Stimulated activated CD4-positive, alpha-beta T cell treated with anti-CD3 and anti-CD28 coated beads, Interleukin-12 subunit alpha, Interleukin-12 subunit beta, amount 100 ng/mL, for 48 hours (primary cell): ENCODE measurements at places on chromosomes 4 and X.

DNA sequence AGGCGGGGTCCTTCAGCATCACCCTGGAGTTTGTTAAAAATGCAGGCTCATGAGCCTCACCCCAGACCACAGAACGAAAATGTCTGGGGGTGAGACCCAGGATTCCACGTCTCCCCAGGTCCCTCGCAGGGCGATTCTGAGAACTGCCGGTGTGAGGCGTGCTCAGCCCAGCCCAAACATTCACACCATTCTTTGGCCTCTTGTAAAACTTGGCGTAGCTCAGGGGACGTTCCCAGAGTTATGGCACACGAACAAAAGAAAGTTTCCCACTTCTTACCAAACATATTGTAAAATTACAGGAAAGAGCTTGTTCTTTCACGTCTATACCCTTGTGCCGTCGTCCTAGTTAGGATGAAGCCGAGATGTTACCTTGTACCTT is 12.9 kb downstream of the CD99 start:
- DNase-seq: no peak

GRCh38 chrX:1591863-1592469 is 562 bp downstream of the AKAP17A start:
- DNase-seq: no peak

- no peak for DNase-seq
Measured at GRCh38 chr4:151182455-151182996, 83.1 kb downstream of the RPS3A start.

GRCh38 chr4:108140328-108140727 is 28.4 kb downstream of the LEF1 start:
- DNase-seq: no peak

DNA sequence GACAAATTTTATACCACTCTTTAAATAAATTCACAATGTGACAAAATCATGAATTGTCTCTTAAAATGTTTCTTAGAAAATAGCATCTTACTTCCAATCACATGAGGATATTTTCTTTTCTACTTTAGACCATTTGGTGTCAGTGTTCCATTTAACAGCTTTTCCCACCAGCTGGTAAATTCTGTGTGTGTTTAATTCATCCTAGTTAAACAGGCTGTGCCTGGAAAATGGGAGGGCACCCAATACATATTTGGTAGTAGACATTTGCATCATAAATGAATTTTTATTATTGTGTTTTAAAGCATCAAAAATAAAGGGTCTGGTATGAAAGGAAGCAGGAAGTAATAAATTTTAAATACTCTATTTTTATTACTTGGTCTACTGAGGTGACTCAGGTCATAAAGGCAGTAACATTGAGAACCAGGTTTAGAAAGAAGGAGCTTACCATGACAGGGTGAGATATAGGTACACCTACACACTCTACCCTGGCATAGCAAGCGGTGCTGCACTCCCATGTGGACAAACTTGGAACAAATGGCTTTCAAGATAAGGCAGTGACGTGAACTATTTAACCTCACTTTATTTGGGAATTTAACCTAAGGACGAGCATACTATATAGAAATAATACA is 344.5 kb downstream of the BMPR1B start:
- DNase-seq: no peak

- no peak for DNase-seq
Measured at GRCh38 chr4:1783970-1784369, 9.1 kb upstream of the FGFR3 start.

DNA sequence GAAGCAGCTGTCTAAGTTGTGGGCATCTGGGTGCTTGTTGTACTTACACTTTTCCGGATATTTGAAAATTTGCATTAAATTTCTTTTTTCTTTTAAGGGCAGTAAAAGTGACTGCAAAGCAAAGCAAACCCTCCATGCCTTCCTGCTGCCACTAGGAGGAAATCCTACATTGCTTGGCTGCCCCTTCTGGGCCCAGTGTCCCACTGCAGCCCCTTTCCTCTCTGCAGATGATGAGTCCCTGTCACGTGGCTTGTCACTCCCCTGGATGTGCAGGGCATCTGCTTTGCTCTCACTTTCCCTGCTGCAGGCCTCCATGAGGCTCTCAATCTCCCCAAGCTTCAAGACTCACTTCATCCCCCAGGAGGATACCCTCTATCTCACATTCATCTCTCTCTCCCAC is 12.7 kb downstream of the TSR2 start:
- DNase-seq: no peak

DNA sequence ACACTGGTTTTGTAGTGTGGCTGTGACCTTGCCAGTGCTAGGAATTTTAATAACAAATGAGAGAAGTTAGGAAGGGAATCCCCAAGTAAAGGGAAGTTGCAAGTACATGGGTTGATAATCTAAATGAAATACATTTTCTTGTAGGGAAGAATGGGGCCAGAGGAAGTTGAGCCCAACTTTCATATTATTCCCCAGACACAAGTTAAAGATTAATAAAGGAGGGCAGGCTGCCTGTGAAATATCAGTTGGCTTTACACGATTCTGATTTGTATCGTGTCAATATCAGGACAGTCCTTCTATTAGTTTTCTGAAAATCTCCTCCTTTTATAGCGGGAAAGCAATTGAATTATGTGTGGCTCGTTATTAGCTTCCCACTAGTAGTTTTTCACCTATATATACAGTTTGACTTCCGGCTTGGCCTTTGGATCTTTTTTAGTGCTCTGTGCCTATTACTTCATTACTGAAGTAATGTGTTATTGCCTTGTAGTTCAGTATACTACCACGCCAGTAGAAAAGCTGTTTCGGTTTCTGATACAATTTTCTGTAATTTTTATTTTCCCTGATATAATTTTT is 1.7 kb downstream of the PDLIM5 start:
- no peak for DNase-seq

DNA sequence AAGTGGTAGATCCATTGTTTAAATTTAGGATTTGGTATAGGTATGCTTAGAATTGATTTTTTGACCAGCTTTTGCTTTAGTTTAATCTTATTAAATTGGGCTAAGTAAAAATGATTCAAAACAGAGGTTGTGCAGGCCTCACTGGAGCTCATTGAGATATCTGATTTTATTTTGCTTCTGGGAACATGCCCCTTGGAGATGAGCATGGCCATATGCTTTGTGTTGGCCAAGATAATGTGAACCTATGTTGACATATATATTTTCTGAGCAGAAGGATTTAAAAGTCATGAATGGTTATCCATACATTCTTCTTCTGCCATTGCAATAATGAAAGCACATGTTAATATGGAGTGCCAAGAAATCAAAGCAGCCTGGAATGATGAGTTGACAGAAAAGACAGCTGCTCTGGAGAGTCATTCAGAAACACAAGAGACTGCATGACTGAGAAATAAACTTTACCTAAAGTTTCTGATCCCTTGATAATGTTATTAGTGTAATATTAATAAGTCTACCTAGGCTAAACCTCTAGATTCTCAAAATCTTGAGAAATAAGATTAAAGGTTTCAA is 489.7 kb upstream of the GNPDA2 start:
- DNase-seq: no peak

- DNase-seq: no peak
Measured at GRCh38 chr4:77820649-77821561, 1.7 kb upstream of the CNOT6L start.

- DNase-seq: no peak
Measured at GRCh38 chr4:108236264-108236663, 67.5 kb upstream of the LEF1 start.

- no peak for DNase-seq
Measured at GRCh38 chr4:52751487-52751911, 274 bp upstream of the ERVMER34-1 start.

GRCh38 chr4:75525910-75526309 is 11.6 kb downstream of the THAP6 start:
- no peak for DNase-seq

DNA sequence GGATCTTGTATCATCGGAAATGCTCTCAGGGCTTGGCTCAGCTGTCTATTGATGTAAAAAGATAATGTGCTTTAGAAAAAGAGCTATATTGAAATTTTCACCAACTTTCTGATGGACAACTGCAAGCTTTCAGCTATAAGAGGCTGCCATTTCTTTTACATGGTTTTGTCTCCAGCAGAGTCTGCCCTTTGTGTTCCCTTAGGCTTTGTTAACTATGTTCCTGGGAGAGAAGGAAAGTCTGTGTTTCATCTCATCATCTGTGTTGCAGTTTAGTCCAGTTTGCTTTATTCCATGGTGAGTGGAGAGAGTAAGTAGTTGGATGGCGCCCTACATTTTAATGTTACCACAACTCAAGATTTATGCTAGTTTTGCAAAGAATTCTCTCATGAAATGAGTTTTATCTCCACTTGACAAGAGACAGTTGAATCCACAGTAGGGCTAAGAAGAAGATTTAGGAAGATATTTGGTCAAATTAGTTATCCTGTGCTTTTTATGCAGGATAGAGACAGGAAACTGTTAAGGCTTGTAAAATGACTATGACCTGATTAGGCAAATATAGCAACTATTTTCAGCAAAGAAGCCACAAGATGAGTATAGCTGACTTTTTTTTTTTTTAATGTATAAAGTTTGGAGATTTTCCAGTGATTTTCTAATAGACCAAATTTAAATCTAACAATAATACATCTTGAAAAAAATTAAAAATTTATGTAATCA is 16.5 kb downstream of the SEPTIN11 start:
- DNase-seq: no peak

DNA sequence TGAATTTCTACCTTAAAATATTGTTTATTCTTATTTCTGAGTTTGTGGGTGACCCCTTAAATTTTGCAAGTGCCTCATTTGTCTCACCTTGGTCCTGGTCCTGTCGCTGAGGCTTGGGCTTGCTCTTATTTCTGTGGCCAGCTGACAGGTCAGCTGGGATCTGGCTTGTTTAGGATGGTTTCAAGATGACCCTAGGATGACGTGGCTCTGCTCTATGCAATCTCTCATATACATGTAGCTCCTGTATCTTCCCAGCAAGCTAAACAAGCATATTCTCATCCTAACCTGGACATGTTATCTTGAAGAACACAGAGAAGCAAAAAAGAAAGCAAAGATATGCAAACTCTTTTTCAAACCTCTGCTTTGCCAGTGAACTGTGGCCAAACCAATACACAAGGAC is 158.4 kb downstream of the BANK1 start:
- no peak for DNase-seq

GRCh38 chrX:38561951-38562719 is 793 bp downstream of the TSPAN7 start:
- no peak for DNase-seq

GRCh38 chrX:43731086-43731485 is 75.0 kb downstream of the MAOA start:
- DNase-seq: no peak

DNA sequence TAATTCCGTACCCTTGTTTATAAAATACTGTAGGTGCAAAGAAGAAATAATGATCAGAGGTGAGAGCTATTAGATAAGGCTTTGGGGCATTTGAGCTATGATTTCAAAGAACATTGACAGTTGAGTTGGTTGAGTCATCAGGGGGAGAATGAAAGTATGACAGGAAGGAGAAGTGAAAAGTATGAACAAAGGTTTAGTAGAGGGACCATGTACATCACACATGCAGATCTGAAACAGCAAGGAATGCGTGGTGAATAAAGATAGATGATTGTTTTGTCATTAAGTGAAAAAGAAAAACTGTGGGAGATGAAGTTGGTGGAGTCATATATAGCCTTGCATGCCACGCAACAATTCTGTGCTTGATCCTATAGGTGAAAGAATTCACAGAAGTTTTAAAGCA is 163.1 kb downstream of the ARAP2 start:
- DNase-seq: no peak

GRCh38 chr4:22986262-22986661 is 293.5 kb downstream of the GBA3 start:
- DNase-seq: no peak

GRCh38 chrX:123350226-123350625 is 166.1 kb downstream of the GRIA3 start:
- DNase-seq: no peak

- no peak for DNase-seq
Measured at GRCh38 chr4:142396279-142396678, 449.8 kb downstream of the INPP4B start.

GRCh38 chrX:72568406-72569092 is 4.1 kb downstream of the HDAC8 start:
- DNase-seq: no peak

GRCh38 chr4:68773699-68774098 is 42.1 kb upstream of the UGT2B10 start:
- DNase-seq: no peak

GRCh38 chr4:178681871-178682270 is 1239.6 kb upstream of the AGA start:
- DNase-seq: no peak

DNA sequence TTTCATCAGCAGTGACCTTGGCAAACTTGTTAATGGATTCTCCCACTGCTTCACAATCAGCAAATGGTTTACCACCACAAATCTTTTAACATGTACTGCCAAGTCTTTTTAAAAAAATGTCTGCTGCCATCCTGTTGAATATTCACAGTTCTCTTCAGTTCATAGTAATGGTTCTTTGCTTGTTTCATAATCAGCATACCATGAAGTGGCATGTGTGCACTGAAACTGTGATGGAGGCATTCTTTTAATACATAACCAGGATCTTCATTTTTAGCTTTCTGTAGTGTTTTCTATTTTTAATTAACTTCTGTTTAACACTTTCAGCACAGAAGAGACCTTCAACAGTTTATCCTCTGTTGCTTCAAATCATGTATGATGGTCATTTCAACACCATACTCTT is 230.1 kb upstream of the ARSJ start:
- no peak for DNase-seq

GRCh38 chrX:8341814-8342590 is 122.6 kb upstream of the VCX3B start:
- DNase-seq: no peak

DNA sequence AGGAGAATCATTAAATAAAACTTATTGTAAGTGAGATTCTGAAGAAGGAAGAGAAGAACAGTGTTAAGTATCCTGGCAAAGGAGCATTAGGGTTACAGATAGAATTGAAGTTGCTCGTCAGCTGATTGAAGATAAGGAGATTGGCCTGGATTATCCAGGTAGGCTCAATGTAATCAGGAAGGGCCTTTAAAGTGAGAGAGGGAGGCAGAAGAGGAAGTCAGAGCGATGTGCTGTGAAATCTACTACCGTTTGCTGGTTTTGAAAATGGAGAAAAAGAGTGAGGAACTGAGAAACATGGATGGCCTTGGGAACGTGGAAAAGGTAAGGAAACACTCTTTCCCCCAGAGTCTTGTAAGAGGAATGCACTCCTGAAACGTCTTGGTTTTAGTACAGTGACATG is 245.7 kb downstream of the ANTXR2 start:
- no peak for DNase-seq

DNA sequence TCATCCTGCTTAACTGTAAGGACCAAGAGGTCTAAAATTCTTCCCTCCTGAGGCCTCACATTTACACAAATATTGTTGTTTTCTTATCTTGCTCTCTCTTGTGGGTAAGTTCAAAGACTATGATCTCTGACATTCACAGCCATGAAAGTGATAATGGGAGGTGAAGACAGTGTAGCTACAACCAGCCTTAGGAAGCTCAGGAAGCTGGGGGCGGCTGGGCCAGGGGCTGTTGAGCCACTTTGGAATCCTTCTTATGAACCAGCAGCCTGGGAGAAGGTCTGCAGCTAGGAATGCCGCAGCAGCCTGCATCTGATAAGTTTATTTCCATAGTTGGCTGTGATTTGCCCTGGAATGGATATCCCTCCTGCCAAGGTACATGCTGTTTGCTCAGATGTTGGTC is 316.2 kb downstream of the STIM2 start:
- no peak for DNase-seq
